Stimulated activated CD8-positive, alpha-beta memory T cell treated with anti-CD3 and anti-CD28 coated beads, Interleukin-7, amount 100 ng/mL, for 1 hour (primary cell): ENCODE measurements at places on chromosomes 6 and 20.

DNA sequence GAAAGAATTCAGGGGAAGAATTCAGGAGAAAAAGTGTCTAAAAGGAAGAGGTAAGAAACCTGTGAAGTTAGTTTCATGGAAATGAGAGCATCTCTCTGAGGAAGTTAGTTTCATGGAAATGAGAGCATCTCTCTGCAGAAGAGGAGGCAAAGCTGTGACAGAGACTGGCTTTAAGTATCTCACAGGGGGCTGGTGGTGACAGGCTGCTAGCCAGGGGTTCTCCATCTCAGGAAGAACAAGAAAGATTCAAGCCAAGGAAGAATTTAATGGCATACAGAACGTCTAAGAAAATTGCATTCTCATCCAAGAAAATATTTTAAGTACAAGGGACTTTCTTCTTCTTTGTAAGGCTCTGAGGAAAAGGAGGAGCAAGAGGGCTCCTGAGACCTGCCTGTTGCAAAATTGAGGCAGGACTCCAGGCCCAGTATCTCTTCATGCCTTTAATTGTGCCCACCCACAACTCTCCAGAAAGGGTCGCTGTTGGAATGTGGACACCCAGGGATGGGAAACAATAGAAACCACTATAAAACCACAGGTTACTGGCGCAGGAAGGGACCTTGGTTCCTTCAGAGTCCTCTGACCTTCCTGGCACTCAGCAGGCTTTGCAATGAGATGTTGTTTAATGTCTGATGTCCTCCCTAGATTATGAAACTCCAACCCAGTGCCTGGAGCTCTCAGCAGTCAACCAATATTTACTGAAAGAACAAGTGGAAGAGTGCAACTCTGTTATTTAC, 136.8 kb downstream of the FNDC1 start:
- DNase-seq, result no peak

- DNase-seq, result no peak
Observed at GRCh38 chr6:80610846-80611245, 504.4 kb downstream of the BCKDHB start.

DNA sequence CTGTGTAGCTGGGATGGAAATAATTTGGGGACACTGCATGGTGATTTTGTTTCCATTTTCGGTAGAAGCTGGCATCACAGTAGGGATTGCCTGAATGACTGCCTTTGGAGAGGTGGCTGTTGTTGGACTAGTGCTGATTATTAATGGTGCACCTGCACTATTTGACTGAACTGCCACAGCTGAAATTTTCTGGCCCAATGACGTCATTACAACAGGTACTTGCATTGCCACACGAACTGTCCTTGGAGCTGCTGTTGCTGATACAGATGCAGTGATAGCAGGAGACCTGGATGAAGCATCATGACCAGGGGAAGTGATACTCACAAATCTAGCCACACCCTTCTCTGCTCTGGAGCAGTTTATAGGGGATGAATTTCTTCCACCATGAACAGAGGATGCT, 95.6 kb upstream of the FOXC1 start:
- no peak for DNase-seq

DNA sequence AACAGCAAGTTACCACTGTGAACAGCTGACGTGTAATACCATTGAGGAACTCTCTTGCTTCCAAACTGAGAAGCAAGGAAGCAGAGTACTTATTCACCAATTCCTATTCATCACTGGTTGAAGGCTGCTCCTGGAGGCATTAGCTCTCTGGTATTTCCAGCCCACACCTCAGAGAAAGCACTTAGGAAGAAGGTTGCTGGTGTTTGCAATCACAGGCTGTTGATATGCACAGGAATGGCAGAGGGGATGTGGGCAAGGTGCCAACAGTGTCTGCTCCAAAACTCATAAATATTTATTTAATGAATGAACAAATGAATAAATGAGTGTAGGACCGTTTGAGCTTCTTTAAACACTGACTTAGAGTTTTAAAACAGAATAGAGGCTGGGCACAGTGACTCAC, 6.9 kb upstream of the RRBP1 start:
- no peak for DNase-seq

DNA sequence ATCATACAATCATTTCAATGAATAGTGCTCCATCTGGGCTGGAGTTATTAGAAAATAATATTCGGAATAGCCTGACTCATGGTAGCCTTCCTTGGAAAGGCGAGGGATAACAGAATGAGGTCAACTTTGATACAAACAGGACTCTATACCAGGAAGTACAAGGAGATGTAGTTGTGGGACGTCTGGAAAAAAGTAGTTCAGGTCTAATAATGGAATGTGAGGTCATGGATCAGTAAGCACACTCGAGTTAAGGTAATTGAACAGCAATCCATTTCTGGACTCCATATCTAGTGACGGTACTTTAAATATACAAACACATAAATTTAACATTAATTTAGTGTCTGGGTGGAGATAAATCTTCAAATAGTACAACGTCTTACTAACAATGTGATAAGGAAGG, 1204.0 kb upstream of the ADGRB3 start:
- no peak for DNase-seq

DNA sequence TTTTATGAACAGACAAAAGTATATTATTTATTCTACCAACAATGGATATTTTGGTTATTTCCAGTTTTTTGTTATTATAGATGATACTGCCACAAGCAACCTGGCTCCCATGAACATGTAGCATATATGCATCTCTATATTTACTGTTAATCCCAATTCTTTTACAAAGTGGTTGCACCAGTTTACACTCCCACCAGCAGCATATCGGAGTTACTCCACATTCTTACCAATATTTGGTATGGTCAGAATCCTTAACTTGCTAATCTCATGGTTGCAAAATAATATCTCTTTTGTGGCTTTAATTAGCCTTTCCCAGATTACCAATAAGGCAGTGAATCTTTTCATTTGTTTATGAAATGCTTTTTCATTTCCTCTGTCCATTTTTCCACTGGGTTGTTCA, 137.6 kb upstream of the CDYL start:
- DNase-seq, result no peak

GRCh38 chr6:112780498-112781096, 433.5 kb downstream of the RFPL4B start:
- DNase-seq, result no peak

DNA sequence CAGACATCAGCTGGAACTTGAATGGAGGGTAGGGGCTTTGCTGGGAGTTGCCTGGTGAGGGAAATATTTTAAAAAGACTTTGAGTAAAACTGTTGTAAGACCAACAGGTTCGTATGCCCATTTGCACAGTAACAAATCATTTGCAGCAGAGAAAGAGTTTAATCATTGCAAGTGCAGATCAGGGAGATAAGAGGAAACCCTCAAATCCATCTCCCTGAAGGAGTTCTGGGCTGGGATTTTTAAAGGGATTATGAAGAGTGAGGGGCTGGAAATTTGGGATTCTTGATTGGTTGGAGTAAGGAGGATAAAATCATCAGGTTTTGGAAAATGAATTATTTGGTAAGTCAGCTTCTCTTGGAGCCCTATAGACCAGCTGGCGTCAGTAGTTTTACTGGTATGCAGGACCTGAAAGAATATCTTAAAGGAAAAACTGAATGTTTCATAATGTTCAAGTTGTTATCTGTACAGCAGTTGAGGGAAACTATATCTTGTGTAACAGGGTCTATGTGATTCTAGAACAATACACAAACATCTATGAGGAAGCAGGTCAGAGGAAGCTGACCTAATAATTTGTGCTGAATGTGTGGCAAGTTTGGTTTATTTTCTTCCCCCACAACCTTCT, 295.5 kb downstream of the PLCB1 start:
- DNase-seq, result no peak

- DNase-seq, result no peak
Observed at GRCh38 chr6:98463038-98464000, 371.1 kb upstream of the POU3F2 start.

DNA sequence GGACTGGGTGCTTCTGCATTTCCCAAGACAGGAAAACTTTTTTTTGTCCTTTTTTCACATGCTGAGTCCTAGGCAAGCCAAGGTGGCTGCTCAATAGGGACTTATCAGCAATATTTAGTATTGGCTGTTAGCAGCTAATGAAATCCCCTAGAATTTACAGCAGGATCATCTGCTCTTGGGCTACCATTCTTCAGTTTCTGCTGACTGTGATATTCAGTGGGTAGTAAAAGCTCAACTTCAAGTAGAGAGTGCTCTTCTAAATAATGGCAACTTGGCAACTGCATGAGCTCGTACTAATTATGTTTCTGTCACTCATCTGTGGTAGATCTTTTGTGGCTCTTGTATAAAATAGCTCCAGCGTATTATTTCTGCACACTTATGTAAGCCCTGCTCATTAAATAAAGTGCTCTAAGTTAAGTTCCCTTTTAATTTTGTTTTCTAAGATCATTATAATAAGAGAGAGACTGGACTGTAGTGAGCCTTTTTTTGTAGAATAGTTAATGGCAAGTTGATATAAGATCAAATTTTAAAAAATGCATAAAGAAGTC, 110.3 kb downstream of the SLC35F1 start:
- no peak for DNase-seq

GRCh38 chr6:67248077-67248476, 1387.0 kb upstream of the ADGRB3 start:
- no peak for DNase-seq

DNA sequence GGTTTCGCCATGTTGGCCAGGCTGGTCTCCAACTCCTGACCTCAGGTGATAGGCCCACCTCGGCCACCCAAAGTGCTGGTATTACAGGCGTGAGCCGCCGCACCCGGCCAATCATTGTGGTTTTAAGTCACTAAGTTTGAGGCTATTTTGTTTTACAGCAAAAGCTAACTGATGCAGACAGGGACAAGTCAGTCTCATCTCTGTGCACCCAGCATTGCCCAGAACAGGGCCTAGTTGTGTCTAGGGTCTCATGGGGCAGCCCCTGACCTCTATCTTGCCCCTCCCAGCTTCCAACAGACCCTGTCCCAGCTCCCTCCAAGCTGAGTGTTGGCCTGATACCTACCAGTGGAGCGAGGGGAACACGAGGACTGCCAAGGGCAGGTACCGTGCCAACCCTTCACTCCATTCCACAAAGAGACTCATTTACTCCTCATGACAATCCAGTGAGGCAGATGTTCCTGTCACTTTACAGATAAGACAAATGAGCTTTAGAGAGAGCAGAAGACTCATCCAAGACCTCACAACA, 8.9 kb upstream of the RBCK1 start:
- no peak for DNase-seq

GRCh38 chr20:39433466-39433865, 471.3 kb downstream of the DHX35 start:
- no peak for DNase-seq

- no peak for DNase-seq
Observed at GRCh38 chr6:40891131-40891530, 147.9 kb downstream of the UNC5CL start.

DNA sequence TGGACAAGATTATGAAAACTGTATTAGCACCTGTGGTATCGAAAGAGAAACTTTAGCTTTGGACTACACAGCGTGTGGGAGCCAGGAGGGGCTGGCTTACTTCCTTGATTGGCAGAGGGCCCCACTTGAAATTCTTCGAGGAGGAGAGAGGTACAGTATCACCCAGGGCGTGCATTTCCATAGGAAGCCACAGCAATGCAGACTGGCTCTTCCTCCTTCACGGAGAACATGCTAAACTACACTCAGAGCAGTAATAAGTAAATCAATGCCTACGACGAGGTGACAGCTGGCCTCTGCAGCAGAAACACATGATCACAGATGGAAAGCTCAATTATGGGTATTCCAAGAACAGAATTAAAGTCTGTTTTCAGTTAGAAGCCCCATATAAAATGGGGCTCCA, 44.2 kb downstream of the MYLK4 start:
- DNase-seq, result no peak

- DNase-seq, result no peak
Observed at GRCh38 chr6:114249522-114249921, 93.3 kb downstream of the HS3ST5 start.

- DNase-seq, result no peak
Observed at GRCh38 chr6:41371992-41372831, 36.8 kb downstream of the NCR2 start.

DNA sequence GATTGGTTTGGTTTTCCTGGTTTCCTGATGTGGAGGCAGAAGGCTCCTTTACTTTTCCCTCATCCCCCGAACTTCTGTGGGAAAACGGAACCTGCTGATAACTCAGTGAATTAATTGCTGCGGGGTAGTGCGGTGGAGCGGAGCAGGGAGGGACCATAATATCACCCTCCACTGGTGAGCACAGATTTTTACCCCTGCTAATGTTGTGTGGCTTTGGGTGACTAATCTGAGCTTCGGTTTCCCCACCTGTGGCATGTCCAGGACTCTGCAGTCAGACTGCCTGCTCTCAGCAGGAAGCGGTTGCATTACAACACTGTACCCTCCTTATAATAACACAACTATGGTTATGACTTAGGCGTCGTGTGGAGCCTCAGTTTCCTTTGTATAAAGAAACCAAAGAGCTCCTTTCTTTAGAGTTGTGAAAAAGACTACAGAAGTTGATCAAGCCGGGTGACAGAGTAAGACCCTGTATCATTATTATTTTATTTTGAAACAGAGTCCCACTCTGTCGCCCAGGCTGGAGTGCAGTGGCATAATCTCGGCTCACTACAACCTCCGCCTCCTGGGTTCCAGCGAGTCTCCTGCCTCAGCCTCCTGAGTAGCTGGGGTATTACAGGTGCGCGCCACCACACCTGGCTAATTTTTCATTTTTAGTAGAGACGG, 2.2 kb upstream of the ID1 start:
- no peak for DNase-seq

DNA sequence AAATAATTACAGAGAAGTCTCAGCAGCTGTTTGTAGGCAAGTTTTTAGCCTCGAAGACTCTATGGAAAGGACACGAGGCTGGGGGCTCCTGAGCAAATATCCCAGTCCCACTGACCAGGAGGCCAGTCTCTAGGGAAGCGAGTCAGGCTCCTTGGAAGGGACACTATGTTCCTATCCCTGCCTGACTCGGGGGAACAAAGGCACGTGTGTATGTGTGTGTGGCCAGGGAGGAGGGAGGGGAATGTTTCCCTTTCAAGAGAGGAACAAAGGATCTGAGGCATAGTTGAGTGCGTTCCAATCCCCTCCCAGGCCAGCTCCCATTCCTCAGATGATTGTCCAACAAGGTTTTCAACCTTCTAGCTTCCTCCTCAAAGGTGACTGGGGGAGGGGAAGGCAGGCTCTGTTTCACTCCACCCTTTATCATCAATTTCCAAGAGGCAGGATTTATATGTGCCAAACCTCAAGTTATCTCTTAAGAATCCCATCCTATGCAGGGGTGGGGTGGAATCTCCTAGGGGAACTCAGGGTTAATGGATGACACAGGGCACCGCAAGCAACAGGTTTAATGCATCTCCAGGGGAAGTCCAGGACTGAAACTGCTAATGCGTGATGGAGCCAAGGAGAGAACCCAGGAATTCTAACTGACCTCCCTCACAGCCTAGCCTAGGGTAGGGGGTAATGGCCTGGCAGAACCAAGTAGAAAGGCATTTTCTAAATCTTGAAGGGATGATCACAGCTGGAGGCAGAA, 9.9 kb downstream of the BCL2L1 start:
- DNase-seq, result no peak

DNA sequence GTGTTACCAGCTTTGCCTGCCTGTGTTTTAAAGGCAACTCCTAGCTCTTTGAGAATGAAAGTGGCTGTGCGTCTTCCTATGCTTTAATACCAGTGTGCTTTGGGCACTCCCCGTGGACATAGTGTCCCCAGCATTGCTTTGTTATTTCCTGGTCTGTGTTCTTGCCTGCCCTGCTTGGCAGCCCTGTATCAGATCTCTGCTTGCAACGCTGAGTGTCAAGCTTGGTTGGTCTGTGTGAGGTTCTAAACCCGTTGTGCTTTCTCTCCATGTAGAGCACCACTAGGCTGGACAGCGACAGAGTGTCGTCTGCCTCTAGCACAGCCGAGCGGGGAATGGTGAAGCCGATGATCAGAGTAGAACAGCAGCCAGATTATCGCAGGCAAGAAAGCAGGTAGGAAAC, 80.2 kb downstream of the AFDN start:
- no peak for DNase-seq

GRCh38 chr20:47501116-47501481, 588 bp upstream of the NCOA3 start:
- no peak for DNase-seq
